ENCODE measurements at places on chromosomes 5 and 9. TPM values are rescaled to one million over a fixed set of nuclear protein-coding genes. Genes with fewer than 3 reads are reported as not detected.

WWC1 gene
- 0.40 TPM for polyA plus RNA-seq

PLEKHG4B gene
- polyA plus RNA-seq, result not detected

CDHR2 gene
- not detected for polyA plus RNA-seq

TMEM252 gene
- not detected for polyA plus RNA-seq

TPPP gene
- polyA plus RNA-seq, result 0.19 TPM

CDH9 gene
- not detected for polyA plus RNA-seq

SH3GL2 gene
- polyA plus RNA-seq, result not detected

LEAP2 gene
- polyA plus RNA-seq, result 2.0 TPM

ADCY2 gene
- not detected for polyA plus RNA-seq

IFNA10 gene
- polyA plus RNA-seq, result not detected

HBEGF gene
- 2.2 TPM for polyA plus RNA-seq

CCDC187 gene
- not detected for polyA plus RNA-seq

FBXL7 gene
- not detected for polyA plus RNA-seq

GMCL2 gene
- not detected for polyA plus RNA-seq

EIF4E1B gene
- polyA plus RNA-seq, result not detected

C5orf58 gene
- 1.9 TPM for polyA plus RNA-seq

NTRK2 gene
- not detected for polyA plus RNA-seq

DRD1 gene
- polyA plus RNA-seq, result not detected

HARS2 gene
- polyA plus RNA-seq, result 27.0 TPM

HACD4 gene
- polyA plus RNA-seq, result 6.7 TPM

ANKRD18A gene
- not detected for polyA plus RNA-seq

TAF11L10 gene
- not detected for polyA plus RNA-seq

GPR107 gene
- polyA plus RNA-seq, result 3.4 TPM

NRG2 gene
- 0.08 TPM for polyA plus RNA-seq

TOR2A gene
- polyA plus RNA-seq, result 38.9 TPM

CENPP gene
- 4.7 TPM for polyA plus RNA-seq

TMED9 gene
- 231 TPM for polyA plus RNA-seq

RNF208 gene
- not detected for polyA plus RNA-seq

LRSAM1 gene
- 4.4 TPM for polyA plus RNA-seq

PCSK1 gene
- polyA plus RNA-seq, result not detected

BTNL3 gene
- polyA plus RNA-seq, result not detected

MYORG gene
- 0.30 TPM for polyA plus RNA-seq

PDZD2 gene
- 0.37 TPM for polyA plus RNA-seq

ZFAND5 gene
- 44.2 TPM for polyA plus RNA-seq

SLC36A2 gene
- not detected for polyA plus RNA-seq

SUSD3 gene
- polyA plus RNA-seq, result 5.2 TPM

RNF145 gene
- polyA plus RNA-seq, result 11.1 TPM

FOXD4L5 gene
- not detected for polyA plus RNA-seq

NUTM2F gene
- polyA plus RNA-seq, result not detected

DND1 gene
- polyA plus RNA-seq, result not detected

SARDH gene
- 1.2 TPM for polyA plus RNA-seq

ALDOB gene
- not detected for polyA plus RNA-seq

SLC6A19 gene
- polyA plus RNA-seq, result not detected

Measured in immature natural killer cell (primary cell).